Hepatocyte (in vitro differentiated cells): ENCODE measurements at places on chromosomes 3 and 15.

DNA sequence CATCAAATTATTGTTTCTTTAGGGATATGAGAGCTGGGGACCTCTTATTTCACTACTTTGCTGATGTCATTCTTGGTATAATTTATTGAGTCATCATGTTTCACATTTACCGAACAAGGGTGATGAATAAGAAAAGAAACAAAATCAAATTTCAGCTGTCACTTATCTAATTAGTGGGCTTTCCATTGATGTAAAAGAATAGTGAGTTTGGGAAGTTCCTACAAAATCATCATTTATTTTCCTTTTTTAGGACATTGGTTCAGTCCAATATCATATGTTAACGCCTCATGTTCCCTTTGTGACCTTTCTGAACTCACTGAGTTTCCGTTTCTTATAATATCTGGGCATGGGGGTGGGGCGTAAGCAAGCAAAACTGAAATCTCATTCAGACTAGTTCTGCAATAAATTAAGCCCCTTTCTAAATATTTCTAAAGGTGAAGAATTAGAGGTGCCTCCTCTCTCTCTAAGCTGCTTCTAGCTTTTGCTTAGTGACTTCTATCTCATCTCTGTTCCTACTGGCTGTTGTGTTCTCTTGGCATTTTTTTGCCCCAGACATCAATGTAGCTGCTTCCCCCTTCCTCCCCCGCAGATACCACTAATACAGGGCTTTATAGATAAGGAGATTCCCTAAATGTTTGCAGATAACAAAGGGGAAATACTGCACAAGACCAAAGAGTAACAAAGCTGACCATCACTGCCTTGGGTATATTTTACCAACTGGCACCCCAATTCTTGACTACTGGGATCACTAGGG lies 238.0 kb upstream of the CTNNB1 start:
- DNase-seq = no peak

DNA sequence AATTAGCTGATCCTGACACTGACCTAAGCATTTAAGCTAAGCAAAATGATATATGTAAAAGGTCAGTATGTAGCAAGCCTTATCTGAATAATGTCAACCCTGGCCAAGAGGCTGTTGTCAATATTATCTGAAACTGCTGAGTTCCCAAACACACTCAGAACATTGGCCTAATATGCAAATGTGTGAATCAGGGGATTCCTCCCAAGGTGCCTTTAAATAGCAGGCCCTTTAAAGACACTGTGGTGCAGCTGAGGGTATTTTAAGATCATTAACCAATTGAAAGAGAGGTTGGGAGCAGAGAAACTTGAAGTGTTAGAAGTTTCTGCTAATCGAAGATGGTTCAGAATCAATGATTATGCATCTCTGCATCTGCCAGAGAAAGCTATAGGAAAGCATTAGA lies 207.0 kb downstream of the NTRK3 start:
- no peak for DNase-seq

- peak; percentile 25 for DNase-seq
Observed at GRCh38 chr3:196120291-196120951, 38.5 kb upstream of the TFRC start.

DNA sequence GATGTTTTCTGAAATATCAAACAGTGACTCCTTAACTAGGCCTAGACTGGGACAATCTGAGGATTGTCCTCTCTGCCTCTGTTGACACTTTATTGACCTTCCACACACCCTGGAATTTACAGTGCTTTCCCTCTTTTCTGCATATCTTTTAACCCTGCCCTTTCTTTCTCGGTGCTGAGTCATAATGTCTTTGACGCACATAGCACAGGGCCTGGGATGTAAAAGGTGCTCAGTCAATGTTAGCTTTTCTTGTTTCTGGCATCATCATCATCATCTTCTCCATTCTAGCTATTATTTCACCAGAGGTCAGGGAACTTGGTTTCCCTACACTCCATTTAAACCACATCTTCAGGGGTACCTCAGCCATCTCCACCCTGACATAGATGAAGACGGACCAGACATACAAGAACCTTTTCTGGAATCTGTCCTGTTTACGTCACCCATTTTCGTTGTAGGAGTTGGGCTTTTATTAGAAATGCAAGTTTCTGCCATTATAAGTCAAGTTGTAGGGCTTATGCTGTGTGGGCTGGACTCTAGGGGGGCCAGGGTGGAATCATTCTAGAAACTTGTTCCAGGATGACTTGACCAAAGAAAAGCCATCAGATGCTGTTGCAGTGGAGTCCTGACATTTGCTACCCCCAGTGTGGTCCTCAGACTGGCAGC lies 46.6 kb downstream of the ZBTB38 start:
- no peak for DNase-seq

DNA sequence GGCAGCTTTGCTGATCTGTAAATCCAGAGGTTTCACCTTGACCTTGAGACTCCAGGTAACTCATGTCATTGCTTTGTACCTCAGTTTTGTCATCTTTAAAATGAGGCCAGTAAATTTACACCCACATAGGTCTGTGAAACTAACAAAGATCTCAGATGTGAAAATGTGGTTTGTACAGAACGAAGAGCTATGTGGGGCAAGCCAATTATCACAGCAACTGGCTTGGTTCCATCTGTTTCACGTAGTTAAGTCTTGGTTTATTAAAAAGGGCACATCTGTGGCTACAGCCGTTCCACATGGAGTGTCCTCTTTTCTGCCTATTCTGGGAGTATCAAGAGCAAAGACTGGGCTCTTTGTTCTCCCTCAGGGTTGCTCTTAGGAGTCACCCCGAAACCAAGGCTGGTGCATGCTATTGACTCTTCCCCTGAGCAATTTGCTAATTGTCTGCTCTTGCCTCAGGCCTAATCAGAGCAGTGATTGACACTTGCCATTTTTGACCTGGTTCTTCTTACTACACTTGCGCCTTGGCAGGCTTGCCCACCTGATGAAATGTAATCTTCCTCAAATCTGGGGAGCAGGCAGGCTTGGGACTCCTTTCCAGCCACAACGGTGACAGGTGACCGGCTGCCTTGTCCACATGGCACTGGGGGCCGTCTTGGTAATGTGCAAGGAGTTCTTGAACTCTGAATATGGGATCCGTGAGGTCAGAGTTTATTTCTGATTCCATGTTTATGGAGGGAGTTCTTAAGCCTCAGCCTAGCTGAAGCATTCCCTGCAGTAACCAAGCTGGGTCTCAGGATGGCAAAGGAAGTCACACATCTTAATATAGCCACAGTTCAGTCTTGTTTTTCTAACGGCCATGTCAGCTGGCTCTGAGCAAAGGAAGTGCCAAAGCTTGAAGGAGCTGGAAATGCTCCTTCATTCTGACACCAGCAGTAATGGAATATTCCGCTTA lies 40.1 kb downstream of the EAF1 start:
- DNase-seq = no peak

DNA sequence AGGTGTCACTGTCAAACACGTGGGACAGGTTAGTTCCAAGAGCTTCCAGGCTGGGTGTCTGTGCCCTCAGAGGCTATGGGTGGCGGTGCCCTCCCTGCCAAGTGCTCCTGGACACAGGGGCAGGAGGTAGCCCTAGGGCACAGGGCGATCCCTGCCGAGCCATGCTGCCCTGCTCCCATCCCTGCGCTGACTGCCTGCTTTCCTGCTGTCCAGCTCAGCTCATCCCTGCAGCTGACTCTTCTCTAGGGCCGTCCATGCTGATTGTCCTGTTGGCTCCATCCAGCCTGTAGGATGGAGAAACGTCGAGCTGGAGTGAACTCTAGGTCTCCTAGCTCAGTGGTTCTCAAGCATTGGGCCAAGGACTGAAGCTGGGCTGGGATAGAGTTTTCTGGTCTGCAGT lies 3.7 kb downstream of the PDIA5 start:
- no peak for DNase-seq

DNA sequence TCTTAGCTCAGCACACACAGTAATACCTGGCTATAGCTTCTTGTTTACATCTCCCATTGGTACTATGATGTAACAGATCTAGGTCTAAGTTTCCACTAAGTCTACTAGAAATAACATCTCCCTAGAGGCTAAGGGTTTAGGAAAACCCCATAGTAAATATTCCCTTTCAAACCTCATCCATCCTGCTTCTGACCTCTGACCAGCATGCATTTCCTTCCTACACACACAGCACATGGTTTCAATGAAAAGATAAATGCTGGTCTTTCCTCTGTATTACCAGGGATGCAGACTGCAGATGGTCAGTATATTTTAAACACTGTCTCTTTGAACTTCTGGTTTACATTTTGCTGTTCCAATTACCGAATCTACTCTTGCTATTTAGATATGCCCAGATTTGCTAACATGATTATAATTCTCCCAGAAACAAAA lies 96.6 kb downstream of the EFL1 start:
- DNase-seq = no peak

DNA sequence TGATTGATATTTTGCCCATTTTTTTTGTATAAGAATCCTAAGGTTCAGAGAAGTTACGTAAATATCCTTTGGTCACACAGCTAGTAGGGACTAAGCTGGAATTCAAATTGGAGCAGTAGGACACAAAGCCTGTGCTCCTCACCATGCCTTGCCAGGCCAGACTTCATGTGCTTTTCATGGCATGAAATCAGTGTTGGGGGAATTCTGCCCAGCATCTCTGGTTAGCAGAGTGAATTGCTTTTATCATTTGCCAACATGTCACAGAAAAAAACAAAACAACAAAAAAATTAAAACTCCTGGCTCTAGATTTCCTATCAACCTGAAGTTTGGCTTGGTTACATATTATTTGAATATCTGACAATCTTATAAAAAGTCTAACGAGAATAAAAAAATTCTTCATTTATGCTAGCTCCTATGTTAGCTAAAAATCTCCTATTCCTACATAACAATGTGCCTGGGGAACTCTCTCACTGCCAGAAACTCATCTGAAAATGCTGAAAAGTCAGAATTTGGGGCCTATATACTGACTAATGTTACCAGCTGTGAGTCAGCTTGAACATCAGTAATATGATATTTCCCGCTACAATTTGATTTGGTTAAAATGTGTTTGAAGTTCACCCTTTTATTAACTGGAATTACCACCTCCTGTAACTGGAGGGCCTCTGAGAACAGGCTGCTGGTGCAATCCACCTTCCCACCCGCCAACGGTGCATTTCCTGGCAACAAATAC lies 141.7 kb downstream of the TIGIT start:
- no peak for DNase-seq

DNA sequence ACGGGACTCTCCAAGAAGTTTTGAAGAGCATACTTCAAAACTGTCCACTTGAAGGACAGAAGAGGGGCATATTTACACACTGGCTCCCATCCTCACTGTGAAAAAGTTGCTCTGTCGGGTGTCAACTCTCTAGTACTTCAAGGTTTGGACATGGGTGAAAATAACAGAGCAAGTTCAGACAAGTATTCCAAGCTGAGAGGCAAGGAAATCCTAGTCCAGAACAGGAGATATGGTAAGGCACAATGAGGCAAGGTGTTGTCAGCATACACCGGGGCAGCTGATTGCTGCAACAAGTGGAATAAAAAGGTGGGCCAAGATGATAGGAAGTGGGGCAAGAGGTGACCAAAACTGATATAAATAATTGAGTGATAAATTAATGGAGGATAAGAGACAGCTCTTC lies 4.8 kb upstream of the TFDP2 start:
- no peak for DNase-seq

DNA sequence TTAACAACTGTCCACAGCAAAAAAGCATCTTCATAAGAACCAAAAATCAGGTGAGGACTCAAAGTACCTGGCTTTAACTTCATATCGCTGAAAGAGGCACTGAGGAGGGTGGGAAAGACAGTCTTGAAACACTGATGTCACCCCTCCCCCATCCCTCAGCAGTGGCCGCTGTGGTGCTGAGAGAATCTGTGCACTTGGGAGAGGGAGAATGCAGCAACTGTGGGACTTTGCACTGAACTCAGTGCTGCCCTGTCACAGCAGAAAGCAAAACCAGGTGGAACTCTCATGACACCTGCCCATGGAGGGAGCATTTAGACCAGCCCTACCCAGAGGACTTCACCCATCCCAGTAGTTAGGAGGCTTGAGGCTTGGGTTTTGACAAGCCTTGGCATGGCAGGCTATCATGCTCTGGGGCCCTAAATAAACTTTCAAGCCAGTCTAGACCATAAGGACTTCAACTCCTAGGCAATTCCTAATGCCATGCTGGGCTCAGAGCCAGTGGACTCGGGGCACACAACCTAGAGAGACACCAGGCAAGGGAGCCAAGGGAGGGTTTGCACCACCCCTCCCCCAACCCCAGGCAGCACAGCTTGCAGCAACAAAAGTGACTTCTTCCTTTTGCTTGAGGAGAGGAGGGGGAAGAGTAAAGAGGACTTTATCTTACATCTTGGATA lies 6.1 kb upstream of the ZSCAN2 start:
- peak; percentile 44 for DNase-seq

- DNase-seq = no peak
Observed at GRCh38 chr15:73867956-73868355, 5.4 kb upstream of the TBC1D21 start.

GRCh38 chr3:52415800-52416199 lies 29.1 kb downstream of the SEMA3G start:
- no peak for DNase-seq

GRCh38 chr15:85488997-85489396 lies 108.6 kb downstream of the AKAP13 start:
- no peak for DNase-seq

- peak; percentile 39 for DNase-seq
Observed at GRCh38 chr3:14678015-14678503, 3.1 kb downstream of the C3orf20 start.

GRCh38 chr15:33154351-33155166 lies 40.0 kb downstream of the FMN1 start:
- DNase-seq = no peak

- no peak for DNase-seq
Observed at GRCh38 chr3:71101014-71101413, 482.5 kb downstream of the FOXP1 start.

- peak; percentile 45 for DNase-seq
Observed at GRCh38 chr3:63328365-63328764, 50.3 kb downstream of the SYNPR start.

DNA sequence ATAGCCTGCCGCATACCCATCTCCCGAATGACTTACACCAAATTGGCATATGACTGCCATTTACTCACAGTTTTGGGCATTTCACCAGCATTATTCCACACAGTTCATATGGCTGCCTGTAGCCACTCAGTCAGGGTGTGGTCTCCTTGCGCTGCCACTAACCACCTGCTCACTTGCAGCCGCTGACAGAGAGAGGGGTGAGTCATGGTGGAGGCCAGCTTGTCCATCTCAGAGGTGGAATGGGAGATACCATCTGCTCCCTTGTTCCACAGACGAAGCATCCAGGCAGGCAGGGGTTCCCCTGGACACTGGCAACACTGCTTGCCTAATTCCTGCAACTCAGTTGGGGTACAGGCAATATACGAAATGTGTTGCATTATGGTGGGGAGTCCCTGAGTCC lies 15.6 kb downstream of the CCRL2 start:
- DNase-seq = peak; percentile 51

- peak; percentile 93 for DNase-seq
Observed at GRCh38 chr15:71237456-71238188, 122.4 kb downstream of the THSD4 start.
